Mesothelial cell of epicardium (in vitro differentiated cells): ENCODE measurements at places on chromosomes 3 and 15.

GRCh38 chr3:172560586-172560985, 37.4 kb upstream of the TNFSF10 start:
- no peak overlapping the region for H3K4me3 ChIP-seq

- no peak for DNase-seq
- H3K4me1 ChIP-seq = no peaks in the 10 kb centered on the region
- H3K27ac ChIP-seq = no peak overlapping the region
- H3K36me3 ChIP-seq = no peaks in the 10 kb centered on the region
- H3K4me3 ChIP-seq = no peak overlapping the region
These were observed 111.0 kb upstream of the STAC start for GRCh38 chr3:36269274-36269673.

DNA sequence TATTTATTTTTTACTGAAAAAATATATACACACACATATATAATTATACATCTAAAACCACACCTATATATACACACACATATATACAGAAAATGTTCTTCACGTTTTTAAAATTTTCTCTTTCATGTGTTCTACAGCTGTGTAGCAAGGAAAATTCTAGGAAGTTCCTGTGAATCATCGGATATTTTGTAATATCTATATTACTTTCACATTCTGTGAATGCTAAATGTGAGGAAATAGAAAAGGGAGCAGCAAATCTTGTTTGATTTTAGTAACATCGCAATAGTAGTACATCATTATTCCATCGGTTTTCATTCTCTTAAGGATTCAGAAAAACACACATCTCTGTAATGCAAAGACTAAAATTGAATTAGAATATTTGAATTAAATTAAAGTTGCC, 836.8 kb upstream of the NECTIN3 start:
- DNase-seq = no peak
- H3K4me3 ChIP-seq = no peak overlapping the region
- peaks cover 4% of the 10 kb centered on the region for H3K27me3 ChIP-seq
- no peak overlapping the region for H3K27ac ChIP-seq

- H3K4me3 ChIP-seq = no peak overlapping the region
- no peaks in the 10 kb centered on the region for H3K27me3 ChIP-seq
- H3K27ac ChIP-seq = no peak overlapping the region
- H3K36me3 ChIP-seq = peaks cover 25% of the 10 kb centered on the region
- H3K4me1 ChIP-seq = peaks cover 16% of the 10 kb centered on the region
These were observed 1138.3 kb downstream of the ROBO1 start for GRCh38 chr3:78629544-78629943.

- no peaks in the 10 kb centered on the region for H3K36me3 ChIP-seq
- H3K27me3 ChIP-seq = peaks cover 1% of the 10 kb centered on the region
- no peak for DNase-seq
- H3K4me3 ChIP-seq = no peak overlapping the region
These were observed 579.0 kb downstream of the MFSD1 start for GRCh38 chr3:159380891-159381290.
